ENCODE measurements at places on chromosomes 7 and 10. TPM values are rescaled to one million over a fixed set of nuclear protein-coding genes. Genes with fewer than 3 reads are reported as not detected.

PSPH gene
- total RNA-seq, result 36.6 TPM

FKBP6 gene
- not detected for total RNA-seq

DNA sequence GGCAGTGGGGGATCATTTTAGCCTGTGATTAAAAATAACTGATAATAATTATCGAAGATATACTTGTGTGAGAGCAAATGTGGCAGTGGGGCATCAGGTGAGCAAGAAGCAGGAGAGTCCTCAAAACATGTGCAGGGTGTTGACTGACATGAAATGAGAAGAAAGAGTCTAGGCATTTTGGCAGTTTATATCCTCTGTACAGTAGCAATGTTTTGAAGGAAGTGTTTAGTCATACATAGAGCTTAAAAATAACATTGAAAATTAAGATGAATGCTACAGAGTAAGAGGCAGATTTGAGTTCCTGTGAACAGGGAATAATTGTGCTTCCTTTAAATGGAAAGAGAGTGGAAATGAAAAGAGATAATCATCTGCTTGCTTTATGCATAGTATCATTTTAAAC lies 47.4 kb downstream of the VPS50 start:
- H3K4me3 ChIP-seq, result no peak overlapping the region
- no peaks in the 10 kb centered on the region for H3K4me1 ChIP-seq
- no peak overlapping the region for H3K27ac ChIP-seq
- peaks cover 11% of the 10 kb centered on the region for H3K36me3 ChIP-seq
- no peaks in the 10 kb centered on the region for H3K27me3 ChIP-seq

- no peaks in the 10 kb centered on the region for H3K36me3 ChIP-seq
- no peaks in the 10 kb centered on the region for H3K27me3 ChIP-seq
Observed at GRCh38 chr7:80420876-80421275, 91.0 kb downstream of the GNAT3 start.
